ENCODE measurements at places on chromosomes 5 and 9. TPM values are rescaled to one million over a fixed set of nuclear protein-coding genes. Genes with fewer than 3 reads are reported as not detected.

Gene ZDHHC11
- polyA plus RNA-seq = 0.26 TPM

Gene PSMD5
- 57.6 TPM for polyA plus RNA-seq

Gene CKS2
- polyA plus RNA-seq = 105 TPM

Gene INPP5E
- 4.3 TPM for polyA plus RNA-seq

Gene SV2C
- polyA plus RNA-seq = not detected

DNA sequence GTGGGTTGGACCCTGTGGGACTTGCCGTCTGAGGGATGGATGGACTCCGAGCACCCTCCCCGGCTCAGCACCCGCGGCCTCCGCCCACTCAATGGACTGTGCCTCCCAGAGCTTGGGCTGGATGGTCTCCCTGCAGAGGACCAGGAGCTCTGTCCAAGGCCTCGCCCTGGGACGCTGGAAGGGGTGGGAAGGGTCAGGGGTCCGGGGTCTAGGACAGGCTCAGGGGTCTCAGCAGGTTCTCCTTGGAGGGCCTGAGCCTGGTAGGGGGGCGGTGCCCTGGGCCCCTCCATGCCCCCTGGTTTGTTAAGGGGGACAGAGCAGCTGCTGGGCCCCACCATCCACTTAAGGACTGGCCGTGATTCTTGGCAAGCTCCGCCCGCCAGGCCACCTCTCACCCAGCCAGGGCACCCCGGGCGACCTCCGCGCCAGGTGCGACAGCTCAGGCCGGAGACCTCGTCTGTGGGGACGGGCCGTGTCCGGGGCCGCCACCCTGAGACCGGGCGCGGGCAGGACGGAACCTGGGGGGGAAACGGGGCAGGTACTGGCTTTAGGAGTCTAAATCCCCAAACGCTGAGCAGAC lies 29.2 kb downstream of the EXOC3 start:
- no peak for DNase-seq

DNA sequence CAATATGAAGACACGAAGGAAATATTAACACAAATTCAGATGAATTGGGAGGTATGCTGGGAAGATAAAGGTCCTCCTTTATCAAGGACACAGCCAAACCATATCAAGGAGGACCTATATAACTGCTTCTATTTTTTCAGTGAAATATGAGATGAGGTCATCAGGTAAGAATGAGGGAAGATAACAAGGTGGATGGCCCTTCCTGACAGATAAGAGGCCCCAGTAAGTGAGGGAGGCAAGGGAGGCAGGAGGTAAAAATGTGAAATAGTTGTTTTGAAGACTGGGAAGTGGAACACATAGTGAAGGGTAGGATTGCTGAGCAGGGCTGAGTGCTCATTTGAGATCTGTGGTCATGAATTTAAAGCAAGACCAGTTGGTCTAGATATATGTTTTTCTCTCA lies 60.0 kb upstream of the FOXE1 start:
- no peak for DNase-seq

DNA sequence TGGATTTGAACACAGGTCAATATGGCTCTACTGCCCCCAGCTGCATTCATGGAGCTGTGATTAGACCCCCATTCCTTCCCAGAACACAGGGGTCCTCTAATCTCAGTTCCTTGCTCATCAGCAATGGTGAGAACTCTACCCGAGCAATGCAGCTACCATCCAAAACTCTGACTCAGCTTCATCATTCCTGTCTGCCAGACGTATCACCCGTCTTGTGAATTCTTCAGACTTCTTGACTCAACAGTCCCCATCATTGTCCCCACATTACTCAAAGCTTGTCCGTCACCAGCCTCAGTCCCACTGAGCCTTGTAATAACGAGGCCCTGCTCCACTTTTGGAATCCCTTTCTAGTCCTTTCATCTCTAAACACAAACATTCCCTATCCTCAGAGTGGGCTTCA lies 36.3 kb upstream of the STX17 start:
- no peak for DNase-seq

DNA sequence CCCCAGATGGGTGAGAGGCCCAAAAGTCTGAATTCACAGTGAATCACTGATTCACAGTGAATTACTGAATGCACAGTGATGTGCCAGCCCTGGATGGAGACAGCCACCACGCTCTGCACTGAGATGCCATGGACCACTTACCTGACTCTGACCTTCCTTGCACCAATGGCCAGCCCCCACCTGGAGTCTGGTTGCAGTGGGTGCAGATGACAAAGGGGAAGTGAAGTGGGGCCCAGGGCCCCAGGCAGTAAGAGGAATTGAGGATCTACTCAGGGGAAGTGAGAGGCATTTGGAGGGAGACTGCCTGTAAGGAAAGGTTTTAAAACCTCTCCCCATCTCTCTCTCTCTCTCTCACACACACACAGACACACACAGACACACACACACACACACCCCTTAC lies 412.1 kb downstream of the CYLC2 start:
- no peak for DNase-seq

All from AG04450 (cell line).